Choroid plexus epithelial cell (primary cell): ENCODE measurements at places on chromosomes 13 and 19.

DNA sequence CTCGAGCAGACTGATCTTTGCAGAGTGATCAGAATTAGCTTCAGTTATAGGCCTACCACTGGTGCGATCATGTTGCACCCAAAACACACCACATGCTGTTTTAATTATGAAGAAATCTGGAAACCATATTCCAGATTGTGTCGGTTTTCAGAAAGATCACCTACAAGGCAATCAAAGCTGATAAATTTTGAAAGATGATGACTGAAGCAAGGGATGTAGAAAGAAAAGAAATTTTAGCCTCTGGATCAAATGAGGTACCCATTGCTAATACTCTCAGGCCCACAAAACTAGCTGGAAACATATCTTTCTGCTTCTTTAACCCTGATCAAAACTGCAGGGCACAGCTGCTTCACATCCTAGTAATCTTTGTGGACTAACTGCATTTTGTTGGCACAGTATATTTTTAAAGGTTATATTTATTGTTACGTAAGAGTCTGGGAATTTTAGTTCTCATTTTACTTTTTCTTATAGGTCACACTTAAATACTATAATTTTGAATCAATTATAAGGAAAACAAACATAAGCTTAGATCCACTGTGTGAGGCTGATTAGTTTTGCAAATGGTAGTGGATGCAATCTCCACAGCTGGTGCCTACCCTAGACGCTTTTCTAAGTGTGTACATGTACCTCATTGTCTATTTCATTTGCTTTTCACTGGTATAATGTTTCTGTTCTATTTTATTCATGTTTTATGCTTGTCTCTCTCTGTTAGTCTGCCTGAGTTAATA lies 150.9 kb downstream of the RGCC start:
- no peak for DNase-seq

DNA sequence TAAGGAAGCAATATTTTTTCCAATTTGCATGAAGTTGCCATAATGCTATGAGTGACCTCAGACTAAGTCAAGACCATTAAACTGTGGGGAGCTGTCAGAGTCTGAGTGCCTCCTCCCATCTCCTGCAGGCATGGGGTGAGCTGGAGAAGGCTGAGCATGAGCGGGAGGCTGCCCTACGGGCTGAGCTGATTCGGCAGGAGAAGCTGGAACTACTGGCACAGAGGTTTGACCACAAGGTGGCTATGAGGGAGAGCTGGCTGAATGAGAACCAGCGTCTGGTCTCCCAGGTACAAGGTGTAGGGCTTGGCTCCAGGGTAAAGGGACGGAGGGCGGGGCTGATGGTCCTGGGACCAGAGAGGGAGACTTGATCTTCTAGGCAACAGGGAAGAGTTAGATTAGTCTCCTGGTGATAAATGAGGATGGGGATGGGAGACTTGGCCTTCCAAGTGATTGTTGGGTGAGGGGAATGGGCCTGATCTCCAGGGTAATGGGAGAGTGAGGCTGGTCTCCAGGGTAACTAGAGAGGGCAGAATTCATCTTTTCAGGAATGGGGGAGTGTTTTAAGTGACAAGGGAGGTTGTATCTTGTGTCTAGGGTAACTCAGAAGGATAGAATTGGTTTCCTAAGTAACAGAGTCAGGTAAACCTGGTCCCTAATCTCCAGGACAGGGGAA lies 36.0 kb downstream of the SPTBN4 start:
- peak; percentile 6 for DNase-seq

DNA sequence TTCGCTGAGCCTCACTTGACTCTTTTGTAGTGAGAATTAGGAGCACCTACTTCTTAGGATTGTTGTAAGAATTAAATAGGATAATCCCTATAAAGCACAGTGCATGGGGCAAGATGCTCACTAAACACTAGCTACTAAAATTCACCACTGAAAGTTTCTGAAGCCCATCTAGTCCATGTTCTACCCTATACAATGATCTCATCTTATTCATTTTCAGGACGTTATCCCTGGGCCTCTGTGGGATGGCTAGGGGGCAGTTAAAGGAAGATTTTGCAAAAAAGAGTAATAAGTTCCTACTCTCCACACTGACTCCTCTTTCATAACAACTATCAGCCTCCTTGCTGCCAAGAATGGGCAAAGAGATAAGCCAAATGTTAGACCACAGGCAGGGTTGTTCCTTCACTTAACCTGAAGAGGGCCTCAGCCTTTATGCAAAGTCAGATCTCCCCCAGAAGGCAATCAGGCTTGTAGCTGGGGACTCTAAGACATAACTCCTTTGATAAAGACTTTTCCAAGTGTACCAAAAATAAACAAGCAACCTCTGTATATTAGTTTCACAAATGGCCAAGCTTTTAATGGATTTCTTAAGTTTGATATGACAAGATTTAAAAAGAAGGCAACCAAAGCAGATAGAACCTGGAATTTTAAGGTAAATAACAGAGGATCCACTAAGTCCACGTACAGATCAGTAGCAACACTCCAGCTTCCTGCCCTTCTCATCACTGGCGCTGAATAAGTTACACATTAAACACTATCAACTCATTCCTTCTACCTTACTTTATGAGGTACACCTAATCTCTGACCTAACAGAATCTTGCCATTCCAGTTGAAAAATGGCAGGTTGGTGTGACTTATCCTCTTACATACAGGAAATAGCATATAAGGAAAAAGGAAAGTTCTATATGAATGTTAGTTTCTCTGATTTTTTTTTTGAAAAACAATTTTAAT lies 44.4 kb downstream of the ELF1 start:
- peak; percentile 82 for DNase-seq

GRCh38 chr19:51076631-51077213 lies 6.0 kb downstream of the KLK14 start:
- DNase-seq = no peak

DNA sequence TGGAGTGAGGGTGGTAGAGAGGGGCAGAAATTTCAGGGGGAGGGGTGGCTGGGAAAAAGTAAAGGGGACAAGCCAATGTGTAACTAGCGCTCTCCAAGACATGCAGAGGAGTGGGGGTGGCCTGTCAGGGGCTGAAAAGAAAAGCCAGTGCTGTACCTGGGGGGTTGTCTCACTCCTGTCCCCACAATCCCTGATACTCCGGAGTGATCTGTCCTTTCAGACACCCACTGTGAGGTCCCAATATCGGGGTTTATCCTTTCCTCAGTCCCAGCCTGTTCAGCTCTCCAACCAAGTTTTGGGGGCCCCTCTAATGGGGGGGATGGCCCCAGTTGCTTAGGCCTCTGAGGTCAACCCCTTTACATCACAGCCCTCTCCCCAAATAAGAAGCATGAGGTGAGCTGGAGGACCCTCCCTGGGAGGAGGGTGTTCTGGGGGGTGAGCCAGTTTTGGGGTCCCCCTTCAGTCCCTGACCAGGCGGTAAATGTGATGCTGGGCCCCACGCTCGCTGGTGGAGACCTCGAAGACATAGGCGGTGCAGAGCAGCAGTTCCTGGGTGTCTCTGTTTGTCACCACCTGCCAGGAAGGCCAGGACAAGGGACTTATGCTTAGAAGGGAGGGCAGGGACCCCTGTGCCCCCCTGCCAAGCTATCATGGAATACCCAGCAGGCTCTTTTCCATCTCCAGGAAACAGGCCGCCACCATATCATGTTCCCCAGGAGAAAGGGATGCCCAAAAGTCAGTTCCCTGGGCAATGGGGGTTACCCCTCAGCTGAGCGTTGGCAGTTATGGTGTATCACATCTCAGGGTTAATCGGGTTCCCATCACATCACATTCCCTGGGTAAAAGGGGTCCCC lies 5.9 kb downstream of the CD37 start:
- DNase-seq = no peak

- DNase-seq = no peak
These were observed 10.0 kb upstream of the GRTP1 start for GRCh38 chr13:113373811-113374485.

DNA sequence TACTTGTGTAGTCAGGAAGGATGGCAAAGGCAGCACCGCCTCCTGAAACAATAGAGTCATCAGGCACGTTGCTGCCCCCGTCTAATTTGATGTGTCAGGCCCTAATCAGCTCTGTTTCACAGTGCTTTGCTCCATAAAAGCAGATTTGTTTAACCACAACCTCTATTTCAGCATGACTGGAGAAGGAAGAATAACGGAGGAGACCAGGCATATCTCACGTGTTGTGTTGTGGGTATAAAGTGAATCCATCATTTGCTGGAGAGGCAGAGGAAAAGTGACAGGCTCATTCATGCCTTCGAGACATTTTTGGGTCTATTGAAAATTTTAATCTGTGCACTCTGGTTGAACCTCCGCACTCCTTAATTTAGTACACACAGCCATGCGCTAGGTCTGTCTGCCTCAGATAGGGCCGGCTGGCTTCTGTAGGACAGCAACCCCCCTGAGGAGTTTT lies 940.4 kb upstream of the SLC10A2 start:
- DNase-seq = peak; percentile 28
